Stimulated activated CD4-positive, alpha-beta T cell treated with anti-CD3 and anti-CD28 coated beads, Interleukin-15, amount 100 ng/mL, for 1 hour (primary cell): ENCODE measurements at places on chromosomes 7 and 10.
A peak's percentile ranks its signal among the peaks of the same experiment; 100 is the strongest.

DNA sequence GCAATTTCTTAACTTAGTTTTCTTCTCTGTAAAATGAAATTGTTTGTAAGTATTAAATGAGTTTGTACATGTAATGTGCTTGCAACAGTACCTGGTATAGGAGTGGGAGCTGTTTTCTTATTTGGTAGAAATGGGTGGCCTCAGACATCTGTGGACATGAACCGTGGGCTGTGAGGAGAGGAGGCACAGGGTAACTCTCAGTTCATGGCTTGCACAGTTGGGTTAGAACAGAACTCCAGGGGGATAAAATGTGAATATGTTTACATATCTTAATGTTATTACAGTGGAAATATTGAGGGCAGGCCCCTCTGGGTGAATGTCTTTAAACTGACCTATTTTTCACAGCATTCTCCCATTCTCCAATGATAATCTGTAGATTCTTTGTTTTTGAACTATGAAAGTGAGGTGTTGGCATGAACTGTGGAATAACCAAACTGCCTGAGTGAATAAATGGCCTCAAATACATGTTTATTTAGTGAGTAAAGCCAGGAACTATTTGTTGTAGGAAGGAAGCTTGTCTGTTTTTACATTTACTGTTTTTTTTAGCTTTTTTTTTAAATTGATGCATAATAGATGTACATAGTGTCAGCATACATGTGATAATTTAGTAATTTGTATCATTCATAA is 2.6 kb downstream of the ABCA13 start:
- no peak for DNase-seq

GRCh38 chr10:57973451-57973850 is 294.2 kb downstream of the IPMK start:
- DNase-seq: no peak

- DNase-seq: no peak
These were observed 2.8 kb downstream of the CLCN1 start for GRCh38 chr7:143318661-143319060.

DNA sequence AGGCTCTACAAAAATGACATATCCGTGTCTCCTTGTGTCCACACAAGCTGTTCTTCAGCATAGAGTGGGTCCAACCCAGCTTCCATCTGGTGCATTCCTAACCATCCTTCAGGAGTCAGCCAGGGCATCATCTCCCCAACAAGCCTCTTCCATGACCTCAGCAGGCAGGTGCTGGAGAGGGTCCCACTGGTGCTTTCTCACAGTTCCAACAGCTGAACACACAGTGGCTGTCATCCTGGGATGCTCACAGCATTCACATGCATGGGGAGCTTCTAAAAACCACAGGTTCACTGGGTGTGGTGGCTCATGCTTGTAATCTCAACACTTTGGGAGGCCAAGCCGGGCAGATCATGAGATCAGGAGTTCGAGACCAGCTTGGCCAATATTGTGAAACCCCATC is 6.4 kb upstream of the CYP3A4 start:
- no peak for DNase-seq

- no peak for DNase-seq
These were observed 13.3 kb downstream of the RAPGEF5 start for GRCh38 chr7:22343612-22344011.

DNA sequence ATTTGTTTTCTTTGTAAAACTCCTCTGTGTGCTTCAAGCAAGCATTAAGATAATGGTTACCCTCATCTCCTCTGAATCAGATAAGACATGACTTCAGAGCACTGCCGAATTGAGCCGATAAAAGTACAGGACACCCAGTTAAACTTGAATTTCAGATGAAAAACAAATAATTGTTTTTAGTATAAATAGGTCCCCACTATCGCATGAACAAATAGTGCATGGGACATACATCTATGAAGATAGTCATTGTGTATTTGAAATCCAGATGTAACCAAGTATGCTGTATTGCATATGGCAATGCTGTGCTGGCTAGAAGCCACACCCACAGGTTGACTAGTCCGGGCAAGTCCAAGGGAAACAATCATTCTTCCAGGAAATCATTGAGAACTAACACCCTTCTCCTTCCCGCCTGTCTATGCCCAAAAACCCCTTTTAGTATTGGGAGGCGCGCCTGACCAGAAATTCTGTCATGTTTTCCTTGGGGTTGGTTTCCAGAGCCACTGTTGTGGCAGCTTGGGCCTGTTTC is 12.6 kb upstream of the FGFR2 start:
- DNase-seq: no peak

DNA sequence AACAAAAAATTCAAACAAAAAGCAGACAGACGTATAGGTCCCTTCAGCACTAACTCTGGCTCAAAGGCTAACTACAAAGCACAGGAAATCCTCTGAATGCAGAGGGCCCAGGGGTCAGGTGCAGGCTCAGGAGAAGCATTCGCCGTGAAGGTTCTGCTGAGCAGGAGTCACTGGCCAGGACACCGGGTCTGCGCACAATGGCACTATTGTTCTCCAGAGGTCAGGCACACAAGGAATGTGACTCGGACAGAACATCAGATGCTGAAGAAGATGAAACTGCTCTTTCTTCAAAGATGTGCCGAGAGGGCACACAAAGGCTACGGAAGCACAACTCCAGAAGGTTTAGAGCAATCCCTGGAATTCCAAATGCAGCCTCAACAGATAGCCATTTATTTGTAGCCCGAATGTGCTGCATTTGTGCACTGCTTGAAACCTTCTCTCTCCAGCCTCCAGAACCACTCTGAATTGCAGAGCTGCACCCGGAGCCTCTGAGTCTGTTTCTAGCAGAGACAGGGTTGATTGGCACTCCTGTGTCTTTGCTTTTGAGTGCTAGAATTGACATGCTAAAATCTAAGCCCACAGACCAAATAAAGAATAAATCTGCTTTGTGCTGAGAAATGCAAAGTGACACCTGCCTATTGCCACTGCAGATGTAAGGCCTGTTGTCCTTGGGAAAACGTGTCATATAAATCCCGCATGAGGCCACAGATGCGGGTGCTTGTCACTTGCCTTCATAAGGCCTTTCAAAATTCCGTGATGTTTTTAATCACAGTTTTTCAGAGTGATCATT is 85.4 kb upstream of the AFAP1L2 start:
- DNase-seq: no peak

- no peak for DNase-seq
These were observed 118.3 kb downstream of the DIP2C start for GRCh38 chr10:571166-571565.

GRCh38 chr7:68258609-68259008 is 1262.0 kb downstream of the TYW1 start:
- DNase-seq: no peak

GRCh38 chr10:130923596-130923995 is 387.9 kb downstream of the TCERG1L start:
- no peak for DNase-seq

GRCh38 chr7:92648067-92648466 is 57.9 kb upstream of the FAM133B start:
- DNase-seq: no peak

DNA sequence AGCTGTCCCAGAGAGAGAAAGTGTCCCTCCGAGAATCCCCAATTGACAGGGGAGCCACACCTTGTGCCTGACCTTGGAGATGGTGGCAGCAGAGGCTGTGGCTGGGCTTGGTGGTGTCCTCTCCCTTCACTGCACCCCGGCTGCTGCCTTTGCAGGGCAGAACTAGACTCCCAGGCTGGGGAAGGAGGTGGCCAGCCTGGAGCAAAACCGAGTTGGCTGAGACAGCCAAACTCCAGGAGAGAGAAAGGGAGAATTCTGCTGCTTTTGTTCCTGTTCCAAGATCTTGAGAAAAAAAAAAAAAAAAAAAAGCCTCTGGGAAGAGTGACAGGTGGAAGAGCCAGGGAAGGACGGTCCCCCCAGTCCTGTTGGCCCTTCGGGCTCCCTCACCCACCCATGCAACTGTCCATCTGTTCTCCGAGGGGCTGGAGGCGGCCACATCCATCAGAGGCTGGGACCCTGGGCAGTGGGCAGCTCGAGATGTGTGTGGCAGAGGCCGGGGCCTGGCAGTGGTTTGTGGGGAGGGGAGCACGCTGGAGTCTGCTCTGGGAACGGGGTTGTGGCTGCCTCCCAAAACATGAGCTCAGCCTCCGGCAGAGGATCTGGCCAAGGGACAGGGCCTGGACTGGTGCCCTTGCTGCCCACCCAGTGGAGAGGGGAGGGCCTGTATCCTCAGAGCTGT is 35.5 kb downstream of the CLIP2 start:
- DNase-seq: no peak

DNA sequence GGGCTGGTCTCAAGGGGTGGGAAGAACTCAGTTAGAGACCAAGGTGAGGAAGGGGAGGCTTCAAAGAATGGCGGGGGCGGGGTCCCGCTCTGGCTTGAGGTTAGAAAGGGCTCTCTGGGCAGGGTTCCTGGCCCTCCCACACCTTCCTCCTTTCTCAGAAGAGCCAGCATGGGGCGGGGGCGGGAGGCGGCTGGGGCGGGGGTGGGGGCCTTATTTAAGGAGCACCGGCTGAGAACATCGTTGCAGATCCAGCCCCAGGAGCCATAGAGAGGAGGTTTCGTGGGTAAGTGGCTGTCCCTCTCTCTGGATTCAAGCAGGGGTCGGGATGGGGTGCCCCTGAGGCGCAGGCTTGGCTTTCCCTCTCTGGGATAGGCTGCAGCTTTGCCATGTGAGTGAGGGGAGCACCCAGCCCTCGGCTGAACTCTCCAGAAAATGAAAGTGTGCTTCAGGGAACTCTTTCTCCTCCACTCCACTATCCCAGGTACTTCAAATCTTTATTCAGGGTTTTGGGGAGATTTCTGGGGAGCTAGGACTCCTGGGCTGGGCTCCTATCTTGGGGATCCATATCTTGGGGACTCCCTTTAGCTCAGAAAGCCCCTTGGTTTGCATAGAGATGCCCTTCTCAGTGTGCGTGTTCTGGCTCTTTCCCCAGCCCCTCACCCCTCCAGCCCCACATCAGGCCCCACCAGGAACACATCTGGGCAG is 3.3 kb upstream of the CUEDC2 start:
- no peak for DNase-seq

DNA sequence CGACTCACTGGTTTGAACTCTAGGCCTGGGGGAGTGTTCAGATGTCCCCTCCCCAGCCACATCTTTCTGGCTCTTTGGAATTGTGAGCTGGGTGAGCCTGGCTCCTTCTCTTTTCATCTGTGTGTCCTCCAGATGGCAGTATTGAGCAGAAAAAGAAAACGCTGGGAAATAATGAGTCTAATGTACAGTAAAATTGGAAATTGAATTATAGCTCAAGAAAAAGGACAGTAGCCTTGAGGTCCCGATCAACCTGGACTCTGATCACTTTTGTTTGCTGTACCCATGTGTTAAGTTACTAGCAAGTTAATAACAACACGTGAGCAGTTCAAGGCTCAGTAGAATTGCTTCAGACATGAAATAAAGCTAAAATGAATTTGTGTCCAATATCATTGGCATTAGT is 77.9 kb downstream of the SNX10 start:
- DNase-seq: no peak

GRCh38 chr10:70535451-70535850 is 56.9 kb downstream of the PALD1 start:
- DNase-seq: no peak

DNA sequence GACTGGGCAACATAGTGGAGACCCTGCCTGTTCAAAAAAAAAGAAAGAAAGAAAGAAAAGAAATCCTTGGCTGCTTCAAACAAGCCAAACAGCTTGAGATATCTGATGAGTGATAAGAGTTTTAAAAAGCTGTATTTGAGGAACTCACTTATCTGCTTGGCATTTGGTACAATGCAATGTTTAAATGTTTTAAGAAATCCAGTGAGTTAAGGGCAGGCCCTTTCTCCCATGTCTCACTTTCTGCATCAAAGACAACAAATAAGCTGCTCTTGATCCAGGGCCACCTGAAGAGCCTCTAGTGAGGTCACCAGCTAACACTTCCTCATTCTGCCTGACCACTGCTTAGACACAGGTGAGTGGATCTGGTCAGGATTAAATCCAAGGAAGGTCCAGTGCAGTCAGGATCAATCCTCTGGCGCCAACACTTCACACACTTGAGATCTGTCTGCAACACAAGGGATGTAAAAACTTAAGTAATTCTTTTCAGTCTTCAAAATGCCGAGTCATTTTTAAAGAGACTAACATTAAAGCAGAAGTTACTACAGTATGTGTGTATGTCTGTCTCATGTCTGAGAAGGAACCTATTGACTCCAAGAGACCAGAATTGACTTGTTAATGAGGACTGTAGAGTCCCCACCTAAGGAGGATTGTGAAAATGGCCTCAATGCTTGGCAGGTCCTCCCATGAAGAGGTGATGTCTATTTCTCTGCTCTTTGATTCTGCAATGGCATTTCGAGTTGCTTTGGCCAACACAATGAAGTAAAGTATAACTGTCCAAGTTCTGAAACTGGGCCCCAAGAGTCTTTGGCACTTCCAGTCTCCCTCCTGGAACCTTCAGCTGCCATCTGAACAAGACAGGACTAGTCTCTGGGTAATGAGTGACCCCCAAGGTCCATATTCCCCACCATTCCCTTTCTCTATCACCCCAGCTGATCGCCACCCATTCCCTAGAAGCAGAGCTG is 43.1 kb downstream of the CREB3L2 start:
- no peak for DNase-seq

DNA sequence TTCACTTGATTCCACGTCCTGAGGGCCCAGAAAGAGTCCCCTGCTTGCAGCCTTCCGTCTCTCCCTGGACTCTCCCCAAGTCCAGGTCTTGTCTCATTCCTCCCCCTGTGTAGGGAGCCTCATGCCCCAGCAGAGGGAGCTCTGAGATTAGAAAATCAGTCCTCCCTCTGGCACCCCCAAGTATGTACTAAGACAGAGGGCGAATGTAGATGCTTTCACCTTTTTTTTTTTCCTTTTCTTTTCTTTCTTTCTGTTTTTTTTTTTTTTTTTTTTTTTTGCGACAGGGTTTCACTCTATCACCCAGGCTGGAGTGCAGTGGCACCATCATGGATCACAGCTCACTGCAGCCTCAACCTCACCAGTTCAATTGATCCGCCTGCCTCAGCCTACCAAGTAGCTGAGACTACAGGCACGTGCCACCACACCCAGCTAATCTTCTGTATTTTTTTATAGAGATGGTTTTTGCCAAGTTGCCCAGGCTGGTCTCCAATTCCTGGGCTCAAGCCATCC is 10.3 kb downstream of the SFXN3 start:
- DNase-seq: peak; percentile 47

DNA sequence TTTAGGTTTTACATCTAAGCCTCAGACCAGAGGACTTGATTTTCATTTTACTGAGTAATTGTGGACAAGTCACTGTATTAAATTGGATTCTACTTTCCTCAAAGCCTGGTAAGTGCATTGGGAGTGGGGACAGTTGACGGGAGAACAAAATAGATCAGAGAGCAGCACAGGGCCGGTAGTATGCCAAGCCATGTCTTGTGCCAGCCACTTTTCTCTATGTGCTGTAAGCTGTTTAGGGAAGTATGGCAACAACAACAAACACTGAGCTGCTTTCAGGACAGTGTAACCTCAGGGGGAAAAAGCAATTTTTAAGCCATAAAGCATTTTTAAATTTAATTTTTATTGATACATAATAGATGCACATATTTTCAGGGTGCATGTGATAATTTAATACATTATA is 365.9 kb upstream of the IGFBP3 start:
- no peak for DNase-seq

GRCh38 chr10:68118657-68119056 is 9.4 kb downstream of the MYPN start:
- no peak for DNase-seq

GRCh38 chr10:3069876-3070275 is 2.5 kb downstream of the PFKP start:
- no peak for DNase-seq

- no peak for DNase-seq
These were observed 44.7 kb downstream of the RBM17 start for GRCh38 chr10:6133331-6134098.
